HAP-1 (cell line): ENCODE measurements at places on chromosomes 4 and X.

GRCh38 chr4:33837043-33837838 lies 2407.1 kb downstream of the ARAP2 start:
- DNase-seq = no peak

- DNase-seq = no peak
These were observed 1330.5 kb upstream of the PABPC4L start for GRCh38 chr4:135532132-135532531.

- no peak for DNase-seq
These were observed 9.5 kb downstream of the XPNPEP2 start for GRCh38 chrX:129748305-129748704.

DNA sequence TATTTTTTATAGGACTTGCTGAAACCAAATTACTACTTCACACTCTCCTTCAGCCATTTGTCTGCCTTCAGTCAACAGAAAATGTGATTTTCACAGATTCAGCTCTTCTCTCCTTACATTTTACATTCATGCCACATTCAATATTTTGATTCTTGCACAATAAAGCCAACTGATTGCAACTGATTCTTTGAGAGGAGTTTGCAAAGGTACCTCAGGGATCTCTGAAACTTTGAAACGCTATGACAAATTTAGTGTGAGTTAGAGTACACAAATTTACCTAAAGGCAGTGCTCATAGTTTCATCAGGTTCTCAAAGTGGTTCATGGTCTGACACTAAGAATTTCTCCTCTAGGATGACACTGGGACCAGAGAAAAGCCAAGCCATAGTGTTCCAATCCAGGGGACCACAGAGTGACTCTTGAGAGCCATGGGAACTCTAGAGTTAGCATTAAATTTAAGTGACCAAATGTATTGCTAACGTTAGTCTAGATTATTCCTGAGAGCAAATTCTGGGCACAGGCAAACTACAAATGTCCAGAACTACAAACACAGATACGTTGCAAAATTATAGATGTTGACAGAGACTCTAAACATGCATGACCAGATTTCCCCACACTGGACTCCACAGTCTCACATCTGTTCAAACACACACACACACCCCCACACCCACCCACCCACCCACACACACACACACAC lies 9.0 kb downstream of the CSN3 start:
- no peak for DNase-seq

DNA sequence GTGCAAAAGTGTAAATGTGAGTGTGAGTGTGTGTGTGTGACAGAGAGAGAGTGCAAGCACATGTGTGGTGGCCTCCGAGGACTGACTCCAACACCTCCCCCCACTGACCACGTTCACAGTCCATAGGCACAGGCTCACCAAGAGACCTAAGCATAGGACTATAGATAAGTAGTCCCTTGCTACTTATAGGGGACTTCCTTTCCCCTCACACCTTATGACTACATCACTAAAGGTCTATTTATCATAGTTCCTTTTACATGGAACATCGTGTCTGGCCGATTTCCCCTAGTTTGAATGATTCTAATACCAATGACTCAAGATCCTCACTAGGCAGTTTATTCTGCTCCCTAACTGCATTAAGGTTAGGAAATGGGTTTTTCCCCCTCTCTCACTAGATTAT lies 17.8 kb downstream of the FRMPD3 start:
- DNase-seq = no peak

DNA sequence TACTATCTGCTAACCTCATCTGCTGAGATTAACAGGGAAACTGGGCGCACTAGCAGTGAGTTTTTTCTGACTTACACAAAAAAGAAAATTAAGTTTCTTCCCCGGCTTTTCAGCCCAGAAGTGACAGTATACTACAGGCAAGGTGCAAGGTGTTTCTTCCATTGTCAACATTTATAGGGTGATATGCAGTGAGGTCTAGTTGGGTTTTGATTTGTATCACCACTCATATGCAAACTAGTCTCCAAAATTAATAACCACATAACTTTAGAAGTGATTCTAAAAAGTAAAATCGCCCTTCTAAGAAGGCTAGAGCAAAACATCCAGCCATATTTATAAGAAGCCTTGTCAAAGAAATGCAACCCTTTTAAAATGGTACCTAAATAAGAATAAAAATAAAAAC lies 640.1 kb downstream of the ARAP2 start:
- no peak for DNase-seq

GRCh38 chrX:150887906-150888465 lies 10.5 kb downstream of the CD99L2 start:
- no peak for DNase-seq

DNA sequence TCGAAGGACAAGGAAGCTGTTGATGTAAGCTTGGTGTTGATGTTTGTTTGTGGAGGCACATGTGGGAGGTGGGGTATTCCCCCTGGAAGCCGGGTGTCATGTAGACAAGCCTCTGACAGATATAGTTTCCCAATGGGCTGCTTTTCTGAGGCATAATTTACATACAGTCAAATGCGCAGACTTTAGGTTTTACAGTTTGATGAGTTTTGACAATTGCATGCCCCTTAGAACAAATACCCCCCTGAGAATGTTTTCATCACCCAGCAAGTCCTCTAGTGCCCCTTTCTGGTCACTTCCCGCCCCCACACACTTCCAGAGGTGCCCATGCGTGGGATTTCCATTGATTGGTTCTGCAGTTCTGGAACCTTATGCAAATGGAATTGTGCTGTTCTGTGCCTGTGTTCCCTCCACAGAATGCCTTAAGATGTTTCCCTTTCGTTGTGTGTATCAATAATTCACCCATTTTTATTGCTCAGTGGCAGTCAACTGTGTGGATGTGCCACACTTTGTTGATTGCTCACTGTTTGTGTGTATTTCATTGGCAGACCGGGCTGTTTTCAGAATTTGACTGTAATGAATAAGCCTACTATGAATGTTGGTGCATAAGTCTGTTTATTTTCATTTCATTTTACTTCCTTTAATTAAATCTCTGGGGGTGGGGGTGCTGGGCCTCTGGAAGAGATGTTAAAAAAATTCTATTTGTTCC lies 8.5 kb downstream of the EVC start:
- DNase-seq = no peak

DNA sequence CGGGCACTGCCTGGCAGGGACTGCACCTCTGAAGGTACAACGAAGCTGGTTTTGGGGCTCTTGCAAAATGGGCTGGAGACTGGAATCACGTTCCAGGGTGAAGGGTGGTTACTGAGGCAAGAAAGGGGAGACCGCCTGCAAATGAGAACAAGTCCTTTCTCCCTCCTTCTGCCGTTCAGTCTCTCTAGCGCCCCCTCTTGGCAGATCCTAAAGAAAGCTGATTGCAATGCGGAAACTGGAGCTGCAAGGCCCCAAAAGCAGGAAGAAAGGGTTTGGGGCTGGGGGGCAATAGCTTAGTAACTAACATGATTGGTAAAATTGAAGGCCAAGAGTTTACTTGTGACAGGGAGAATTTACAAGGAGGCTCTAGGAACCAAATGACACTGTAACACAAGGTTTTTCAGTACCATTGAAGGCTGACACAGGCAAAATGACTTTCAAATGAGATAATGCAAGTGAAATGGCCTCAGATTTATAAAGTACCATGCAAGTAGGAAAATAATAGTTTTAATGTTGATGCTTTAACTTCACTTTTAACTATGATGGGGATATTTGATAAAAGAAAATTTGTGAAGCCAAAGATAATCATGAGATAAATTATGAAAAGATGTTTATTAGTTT lies 222.7 kb upstream of the HAND2 start:
- peak; percentile 85 for DNase-seq

- no peak for DNase-seq
These were observed 101.4 kb downstream of the FIP1L1 start for GRCh38 chr4:53478671-53479456.

- no peak for DNase-seq
These were observed 11.4 kb downstream of the EFNB1 start for GRCh38 chrX:68840256-68840655.

DNA sequence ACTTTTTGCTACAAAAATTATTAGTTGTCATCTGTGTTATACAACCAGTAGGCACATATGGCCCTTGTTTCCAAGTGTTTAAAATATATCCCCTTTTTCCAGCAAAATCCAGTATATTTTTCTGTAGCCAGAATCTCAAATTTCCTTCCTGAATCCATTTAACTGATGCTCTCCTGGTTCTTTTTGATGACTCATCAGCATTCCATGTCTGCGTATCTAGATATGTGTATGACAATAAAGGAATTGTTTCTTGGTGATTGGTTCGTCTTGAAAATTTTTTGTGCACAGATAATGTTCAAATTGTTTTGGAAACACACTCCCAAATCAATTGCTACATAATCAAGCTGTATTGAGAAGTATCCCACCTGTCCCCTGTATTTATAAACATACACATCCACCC lies 98.3 kb downstream of the ITM2A start:
- DNase-seq = no peak

DNA sequence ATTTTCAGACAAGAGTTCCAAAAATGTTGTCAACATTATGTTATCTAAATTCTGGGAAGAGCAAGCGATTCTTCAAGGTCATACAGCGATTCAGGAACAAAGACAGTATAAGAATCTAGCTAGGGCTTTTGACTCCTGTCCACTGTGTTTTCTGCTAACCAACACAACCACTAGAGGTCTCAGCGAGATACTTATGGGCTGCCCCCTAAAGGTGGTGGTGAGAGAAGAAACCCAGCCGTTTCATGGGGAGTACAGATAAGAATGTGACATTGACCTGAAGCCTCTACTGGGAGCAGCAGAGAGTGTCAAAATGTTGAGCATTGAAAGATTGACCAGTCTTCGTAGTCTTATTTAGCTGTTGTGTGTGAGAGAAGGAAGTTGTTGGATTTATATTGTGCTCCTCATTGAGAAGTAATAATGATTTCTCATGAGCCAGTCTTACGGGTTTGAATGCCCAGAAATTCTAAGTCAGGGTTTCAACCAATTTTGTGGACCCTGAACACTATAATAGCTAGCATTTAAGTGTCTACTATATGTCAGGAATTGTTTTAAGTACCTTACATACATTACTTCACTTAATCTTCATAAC lies 168.3 kb downstream of the SPRY1 start:
- DNase-seq = peak; percentile 84

DNA sequence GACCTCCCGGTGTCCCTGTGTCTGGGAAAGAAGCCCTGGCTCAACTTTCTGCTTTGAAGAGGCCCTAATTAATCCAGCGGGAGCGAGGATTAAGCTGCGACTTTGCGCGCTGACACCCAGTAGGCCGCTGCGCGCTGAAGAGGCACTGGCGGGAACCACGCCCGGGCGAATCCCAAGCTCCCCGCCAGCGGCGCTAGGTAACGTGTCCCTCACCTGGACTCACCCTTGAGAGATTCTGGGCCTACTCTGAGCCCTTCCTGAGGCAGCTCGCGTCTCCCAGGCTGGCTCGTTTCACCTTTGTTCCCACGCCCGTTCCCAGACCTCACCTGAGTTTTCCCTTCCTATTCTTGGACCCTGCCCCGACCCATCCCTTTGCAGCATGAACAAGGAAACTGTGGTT lies 616 bp upstream of the KLHL34 start:
- no peak for DNase-seq

- DNase-seq = no peak
These were observed 654.0 kb upstream of the ATOH1 start for GRCh38 chr4:93174598-93174997.

GRCh38 chrX:17032351-17032750 lies 85.9 kb downstream of the REPS2 start:
- no peak for DNase-seq

DNA sequence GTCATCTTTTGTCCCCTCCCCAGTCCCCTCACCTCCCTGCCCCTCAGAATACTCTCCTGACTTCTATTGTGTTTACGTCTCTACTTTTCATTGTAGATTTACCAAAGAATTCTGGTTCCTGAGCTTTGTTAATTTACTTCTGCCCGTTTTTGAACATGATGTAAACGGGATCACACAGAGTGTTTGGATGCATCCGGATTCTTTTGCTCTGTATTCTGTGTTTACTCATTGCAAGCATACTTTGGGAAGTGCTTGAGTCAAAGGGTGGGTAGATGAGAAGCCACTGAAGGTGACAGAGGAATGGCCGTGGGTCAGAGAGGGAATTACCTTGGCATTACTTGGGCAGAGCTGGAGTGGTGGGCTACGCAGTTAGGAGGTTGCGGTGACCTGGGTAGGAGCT lies 18.0 kb downstream of the CLCN4 start:
- DNase-seq = no peak

DNA sequence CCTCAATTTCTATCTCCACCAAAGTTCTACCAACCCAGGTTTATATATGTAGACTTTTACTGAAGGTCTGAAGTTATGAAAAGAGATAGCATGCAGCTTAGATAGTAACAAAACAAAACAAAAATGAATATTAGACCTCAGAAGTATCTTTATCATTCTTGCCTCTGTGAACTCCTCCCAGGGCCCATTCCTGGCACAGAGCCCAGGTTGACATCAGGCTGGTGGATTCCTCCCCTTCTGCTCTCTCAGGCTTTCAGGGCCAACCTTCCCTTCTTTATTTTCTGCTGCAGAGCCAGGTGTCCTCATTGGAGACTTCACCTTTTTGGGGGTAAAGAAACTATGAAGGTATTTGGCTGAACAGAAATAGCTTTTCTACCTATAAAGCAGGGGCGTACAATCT lies 112.8 kb upstream of the PITX2 start:
- no peak for DNase-seq

DNA sequence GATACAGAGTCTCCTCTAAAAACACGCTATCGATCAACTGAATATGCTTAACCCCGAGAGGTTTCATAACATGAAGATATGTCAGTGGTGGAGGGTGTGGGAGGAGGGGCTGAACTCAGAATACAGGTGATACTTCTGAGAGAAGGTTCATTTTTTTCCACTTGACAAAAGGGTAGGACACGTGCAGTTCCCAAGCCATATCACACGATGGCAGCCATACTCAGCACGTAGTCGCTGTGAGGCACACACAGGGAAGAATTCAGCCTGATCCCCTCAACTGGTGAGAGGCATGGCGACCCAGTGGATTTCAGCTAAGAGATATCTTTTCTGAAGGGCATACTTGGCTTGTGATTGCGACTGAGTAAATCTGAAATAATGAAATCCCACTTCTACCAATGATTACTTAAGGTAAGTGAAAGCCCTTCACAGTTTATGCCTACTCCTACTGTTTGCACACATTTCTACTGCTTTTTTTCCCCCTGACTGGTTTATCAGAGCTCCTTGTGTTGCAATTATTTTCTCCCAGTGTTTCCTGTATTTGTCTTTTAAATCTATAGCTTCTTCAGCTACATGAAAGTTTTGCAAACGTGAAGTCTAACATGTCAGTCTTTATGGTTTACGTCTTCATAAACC lies 133.1 kb downstream of the CORIN start:
- peak; percentile 63 for DNase-seq

DNA sequence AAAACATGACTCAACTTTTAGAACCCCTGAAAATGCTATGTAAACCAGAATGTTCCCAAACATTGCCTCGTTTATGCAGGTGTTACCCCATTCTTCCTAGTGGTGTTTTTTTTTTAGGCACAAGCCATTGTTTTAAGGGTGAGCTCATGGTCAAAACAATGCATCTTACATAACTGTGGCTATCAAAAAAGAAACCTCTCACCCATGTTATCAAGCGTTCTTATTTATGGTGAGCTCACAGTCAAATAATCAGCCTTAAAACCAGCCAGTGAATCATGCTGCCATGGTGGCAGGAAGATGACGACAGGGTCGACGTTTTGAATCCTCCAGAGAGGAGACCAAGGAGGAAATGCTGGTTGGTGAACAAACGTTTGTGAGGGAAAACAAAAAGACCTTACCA lies 195.2 kb downstream of the KDR start:
- DNase-seq = no peak

- no peak for DNase-seq
These were observed 37.4 kb downstream of the TENM3 start for GRCh38 chr4:182280436-182281111.

- no peak for DNase-seq
These were observed 20.5 kb downstream of the SPIN4 start for GRCh38 chrX:63330681-63331080.
